B cell (primary cell): ENCODE measurements at places on chromosomes 1 and 21. TPM values are rescaled to one million over a fixed set of nuclear protein-coding genes. Genes with fewer than 3 reads are reported as not detected.
A peak's percentile ranks its signal among the peaks of the same experiment; 100 is the strongest.

- H3K27me3 ChIP-seq, result peaks cover 49% of the 10 kb centered on the region
- H3K27ac ChIP-seq, result no peak overlapping the region
- H3K4me3 ChIP-seq, result no peak overlapping the region
- DNase-seq, result no peak
- H3K4me1 ChIP-seq, result peaks cover 12% of the 10 kb centered on the region
Observed at GRCh38 chr1:1359308-1359663, 931 bp upstream of the MXRA8 start.

DNA sequence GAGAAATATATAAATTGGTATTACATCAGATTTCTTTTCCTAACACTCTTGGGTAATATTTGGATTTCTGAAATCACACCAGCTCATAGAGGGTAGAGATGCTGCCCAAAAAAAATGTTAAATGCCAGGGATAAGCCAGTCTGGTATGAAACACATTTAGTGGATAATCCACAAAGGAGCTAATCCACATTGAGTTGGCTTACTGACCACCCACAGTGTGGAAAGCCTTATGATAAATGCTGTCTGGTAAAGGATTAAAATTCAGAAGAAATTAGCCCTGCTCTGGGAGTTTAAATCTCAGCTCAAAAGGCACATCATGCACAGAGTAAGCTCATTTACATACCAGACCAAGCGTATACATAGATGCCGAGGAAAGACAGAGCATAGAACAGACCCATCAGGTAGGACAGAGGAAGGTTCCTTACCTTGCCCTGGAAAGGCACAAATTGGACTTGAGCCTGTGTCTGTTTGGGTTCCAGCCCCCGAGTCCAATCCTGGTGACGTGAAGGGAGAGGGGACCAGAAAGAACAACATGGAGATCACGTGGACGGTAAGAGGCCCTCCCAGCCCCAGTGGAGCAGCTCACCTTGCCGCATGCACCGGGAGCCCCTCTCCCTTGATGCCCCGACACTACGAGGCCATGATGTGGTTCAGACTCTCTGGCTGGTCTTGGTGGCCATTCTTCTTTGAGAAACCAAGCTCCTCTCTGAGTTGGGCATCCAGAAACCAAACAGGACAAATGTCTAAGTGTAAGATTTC lies 62.9 kb upstream of the CNTN2 start:
- H3K36me3 ChIP-seq, result no peaks in the 10 kb centered on the region
- no peak overlapping the region for H3K4me3 ChIP-seq

GRCh38 chr1:24727501-24728216 lies 17.6 kb upstream of the CLIC4 start:
- H3K27me3 ChIP-seq, result no peaks in the 10 kb centered on the region
- peak; percentile 65 for DNase-seq
- peak overlapping the region; percentile 25 for H3K27ac ChIP-seq

DNA sequence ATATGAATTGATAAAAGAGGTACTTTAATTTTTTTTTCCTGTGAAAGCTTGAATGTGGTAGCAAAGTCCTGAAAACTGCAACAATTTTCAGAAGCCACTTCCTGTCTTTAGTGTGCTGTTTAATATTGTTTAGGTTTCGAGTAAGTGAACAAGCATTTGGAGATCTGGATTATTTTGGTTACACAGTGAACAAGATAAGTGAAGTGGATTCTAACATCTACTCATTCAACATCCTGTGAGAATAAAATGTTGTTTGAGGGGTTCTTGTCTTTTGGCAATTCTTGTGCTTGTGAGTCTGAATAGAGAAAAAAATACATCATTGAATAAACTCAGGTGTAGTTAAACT lies 35.2 kb upstream of the PLA2G4A start:
- no peak overlapping the region for H3K27ac ChIP-seq
- no peak overlapping the region for H3K4me3 ChIP-seq
- no peak for DNase-seq
- no peaks in the 10 kb centered on the region for H3K4me1 ChIP-seq
- no peaks in the 10 kb centered on the region for H3K27me3 ChIP-seq

- DNase-seq, result no peak
- H3K4me3 ChIP-seq, result no peak overlapping the region
- H3K27me3 ChIP-seq, result no peaks in the 10 kb centered on the region
- H3K36me3 ChIP-seq, result no peaks in the 10 kb centered on the region
- H3K4me1 ChIP-seq, result peaks cover 19% of the 10 kb centered on the region
- no peak overlapping the region for H3K27ac ChIP-seq
Observed at GRCh38 chr1:201827321-201828216, 1.4 kb upstream of the IPO9 start.

DNA sequence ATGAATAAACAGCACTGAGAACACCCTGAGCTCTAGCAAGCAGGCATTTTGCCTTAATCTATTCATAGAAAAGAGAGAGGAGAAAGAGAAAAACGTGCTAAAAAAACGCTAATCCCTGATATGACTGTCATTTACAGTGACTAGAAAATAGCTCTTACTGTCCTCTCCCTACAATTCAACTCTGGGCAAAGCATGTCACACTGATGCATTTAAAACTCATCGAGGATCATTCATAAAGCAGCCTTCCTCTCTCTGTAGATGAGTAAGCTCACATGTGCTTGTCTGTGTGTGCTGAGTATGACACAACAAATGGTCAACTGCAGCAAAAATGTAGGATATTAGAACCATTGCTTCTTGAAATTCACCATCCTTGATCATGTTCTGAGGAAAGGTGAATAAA lies 109.0 kb downstream of the SGIP1 start:
- no peak overlapping the region for H3K27ac ChIP-seq
- no peak overlapping the region for H3K4me3 ChIP-seq
- H3K27me3 ChIP-seq, result no peaks in the 10 kb centered on the region
- no peak for DNase-seq
- no peaks in the 10 kb centered on the region for H3K4me1 ChIP-seq

GRCh38 chr1:44281962-44282703 lies 68.9 kb downstream of the DMAP1 start:
- no peak overlapping the region for H3K4me3 ChIP-seq
- no peaks in the 10 kb centered on the region for H3K27me3 ChIP-seq
- no peaks in the 10 kb centered on the region for H3K4me1 ChIP-seq
- no peak for DNase-seq

GRCh38 chr1:43605766-43606165 lies 44.2 kb upstream of the KDM4A start:
- H3K36me3 ChIP-seq, result no peaks in the 10 kb centered on the region
- no peak for DNase-seq
- H3K4me3 ChIP-seq, result no peak overlapping the region
- no peaks in the 10 kb centered on the region for H3K27me3 ChIP-seq

DNA sequence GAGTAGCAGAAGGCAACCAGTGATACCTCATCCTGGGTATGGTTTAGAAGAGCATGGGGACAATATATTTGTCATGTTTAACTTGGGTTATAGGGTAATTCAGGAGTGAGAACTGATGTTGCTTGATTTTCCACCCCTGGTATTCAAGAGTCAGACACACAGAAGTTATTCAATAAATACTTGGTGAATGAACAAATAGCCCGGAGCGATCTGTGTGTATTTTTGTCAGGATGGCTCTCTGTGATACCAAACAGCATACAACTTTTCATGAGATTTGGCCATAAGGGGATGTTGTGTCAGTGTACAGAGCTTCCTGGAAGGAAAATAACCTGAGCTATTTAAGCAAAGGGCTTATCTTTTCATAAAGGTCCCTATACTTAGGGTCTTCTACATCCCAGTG lies 270.2 kb upstream of the C1orf87 start:
- no peak for DNase-seq
- H3K4me1 ChIP-seq, result no peaks in the 10 kb centered on the region

GRCh38 chr1:220786057-220786336 lies 716 bp upstream of the MTARC1 start:
- H3K4me1 ChIP-seq, result peaks cover 11% of the 10 kb centered on the region
- peaks cover 6% of the 10 kb centered on the region for H3K27me3 ChIP-seq
- no peak for DNase-seq
- no peak overlapping the region for H3K27ac ChIP-seq
- no peaks in the 10 kb centered on the region for H3K36me3 ChIP-seq

DNA sequence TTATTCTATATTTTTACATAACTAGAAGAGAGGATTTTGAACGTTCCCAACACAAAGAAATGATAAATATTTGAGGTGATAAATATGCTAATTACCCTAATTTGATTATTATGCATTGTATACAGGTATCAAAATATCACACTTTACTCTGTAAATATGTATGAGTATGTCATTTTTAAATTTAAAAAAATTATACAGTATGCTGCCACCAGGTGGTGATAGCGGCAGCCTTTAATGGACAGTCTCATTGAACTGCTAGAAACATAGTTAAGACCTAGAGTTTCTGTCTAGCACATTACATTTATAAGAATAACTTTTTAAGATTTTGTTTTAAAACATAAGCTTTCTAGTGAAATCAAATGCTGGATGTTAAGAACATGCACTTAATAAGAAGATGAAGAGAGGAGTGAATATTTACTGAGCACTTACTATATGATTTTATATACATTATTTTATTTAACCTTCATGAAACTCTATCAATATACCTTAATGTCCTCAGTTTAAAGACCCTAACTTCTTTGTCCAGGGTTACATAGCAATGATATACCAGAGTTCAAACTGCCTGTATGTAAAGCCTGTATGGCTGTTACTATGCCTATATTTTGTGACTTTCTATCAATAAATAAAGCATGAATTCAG lies 207.1 kb downstream of the NUF2 start:
- no peaks in the 10 kb centered on the region for H3K27me3 ChIP-seq
- peak; percentile 9 for DNase-seq
- no peak overlapping the region for H3K27ac ChIP-seq
- H3K4me1 ChIP-seq, result no peaks in the 10 kb centered on the region

GRCh38 chr1:245673881-245674414 lies 519.2 kb downstream of the KIF26B start:
- H3K27ac ChIP-seq, result peak overlapping the region; percentile 9
- H3K27me3 ChIP-seq, result no peaks in the 10 kb centered on the region
- peak; percentile 37 for DNase-seq
- no peak overlapping the region for H3K4me3 ChIP-seq
- no peaks in the 10 kb centered on the region for H3K36me3 ChIP-seq
- peaks cover 10% of the 10 kb centered on the region for H3K4me1 ChIP-seq

DNA sequence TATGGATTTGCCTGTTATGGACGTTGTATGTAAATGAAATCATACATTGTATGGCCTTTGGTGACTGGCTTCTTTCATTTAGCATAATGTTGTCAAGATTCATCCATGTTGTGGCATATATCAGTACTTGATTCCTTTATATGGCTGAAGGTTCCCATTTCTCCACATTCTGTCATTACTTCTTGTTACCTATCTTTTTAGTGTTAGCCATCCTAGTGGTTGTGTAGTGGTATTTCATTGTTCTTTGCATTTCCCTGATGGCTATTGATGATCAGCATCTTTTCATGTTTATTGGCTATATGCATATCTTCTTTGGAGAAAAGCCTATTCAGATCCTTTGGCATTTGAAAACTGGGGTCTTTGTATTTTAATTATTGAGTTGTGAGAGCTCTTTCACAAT lies 39.8 kb upstream of the PODN start:
- H3K27ac ChIP-seq, result no peak overlapping the region
- no peak overlapping the region for H3K4me3 ChIP-seq
- DNase-seq, result no peak
- H3K27me3 ChIP-seq, result no peaks in the 10 kb centered on the region
- no peaks in the 10 kb centered on the region for H3K36me3 ChIP-seq
- H3K4me1 ChIP-seq, result no peaks in the 10 kb centered on the region

- H3K4me3 ChIP-seq, result no peak overlapping the region
- H3K27ac ChIP-seq, result no peak overlapping the region
- H3K36me3 ChIP-seq, result peaks cover 12% of the 10 kb centered on the region
- H3K27me3 ChIP-seq, result no peaks in the 10 kb centered on the region
Observed at GRCh38 chr21:43903451-43904091, 38.5 kb downstream of the AGPAT3 start.

DNA sequence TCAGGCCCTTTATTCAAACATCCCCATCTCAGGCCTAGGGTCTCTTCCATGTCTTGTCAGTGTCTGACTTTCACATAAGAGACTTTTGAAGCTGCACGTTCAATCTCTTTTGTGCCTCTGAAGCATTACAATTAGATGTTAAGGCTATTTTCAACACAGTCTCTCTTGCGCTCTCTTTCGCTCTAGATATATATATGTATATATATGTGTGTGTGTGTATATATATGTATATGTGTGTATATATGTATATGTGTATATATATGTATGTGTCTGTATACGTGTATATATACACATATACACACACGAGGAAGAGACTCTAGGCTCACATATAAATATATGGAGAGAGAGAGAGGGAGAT lies 162.5 kb upstream of the RNPC3 start:
- no peaks in the 10 kb centered on the region for H3K36me3 ChIP-seq
- no peak overlapping the region for H3K27ac ChIP-seq
- no peak for DNase-seq
- no peaks in the 10 kb centered on the region for H3K27me3 ChIP-seq
- no peaks in the 10 kb centered on the region for H3K4me1 ChIP-seq

DNA sequence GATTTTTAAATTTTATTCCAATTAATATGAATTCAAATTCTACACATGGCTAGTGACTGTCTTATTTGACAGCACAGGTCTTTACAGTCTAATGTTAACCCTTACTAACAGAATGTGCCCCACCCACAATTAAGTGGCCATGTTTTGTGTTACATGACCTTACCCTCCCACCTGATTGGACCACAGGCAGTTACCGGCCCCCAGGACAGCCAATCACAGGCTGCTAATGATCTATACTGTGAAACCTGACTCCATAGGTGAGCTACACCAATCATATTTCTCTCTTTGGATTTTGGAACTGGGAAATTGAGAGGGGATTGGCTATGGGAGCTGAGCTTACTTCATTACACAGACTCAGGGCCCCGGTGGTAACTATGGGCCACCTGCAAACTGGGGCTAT lies 27.5 kb downstream of the ZP4 start:
- no peak overlapping the region for H3K4me3 ChIP-seq
- H3K27ac ChIP-seq, result no peak overlapping the region
- H3K4me1 ChIP-seq, result peaks cover 5% of the 10 kb centered on the region

DNA sequence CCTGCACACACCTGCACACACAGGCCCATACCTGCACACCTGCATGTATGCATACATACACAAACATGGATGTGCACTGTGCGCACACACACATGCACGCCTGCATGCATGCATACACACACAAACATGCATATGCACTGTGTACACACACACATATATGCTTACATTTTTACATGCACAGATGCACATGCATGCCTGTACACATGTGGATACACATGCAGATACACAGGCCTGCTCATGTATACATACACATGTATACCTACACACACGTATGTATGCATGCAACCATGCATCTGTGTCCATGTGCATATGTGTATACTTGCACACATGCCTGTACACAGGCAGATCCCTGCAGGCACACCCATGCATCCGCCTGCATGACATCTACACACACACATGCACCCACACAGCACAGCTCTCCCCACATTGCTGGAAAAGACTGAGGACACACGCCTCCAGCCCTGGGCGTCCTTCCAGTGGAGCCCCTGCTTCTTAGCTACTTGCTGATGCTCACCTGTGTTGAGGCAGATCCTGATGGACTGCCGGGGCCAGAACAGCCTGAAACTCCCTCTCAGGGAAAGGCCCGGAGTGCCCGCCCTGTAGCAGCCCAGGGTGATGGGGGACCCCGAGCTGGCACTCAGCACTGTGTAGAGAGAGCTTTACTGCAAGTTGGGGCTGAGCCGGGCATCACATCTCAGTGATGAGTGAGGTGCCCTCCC lies 28.6 kb downstream of the KRTAP10-1 start:
- no peaks in the 10 kb centered on the region for H3K36me3 ChIP-seq
- H3K4me1 ChIP-seq, result peaks cover 11% of the 10 kb centered on the region
- no peak overlapping the region for H3K27ac ChIP-seq

GRCh38 chr1:52238474-52238873 lies 96.6 kb downstream of the ZFYVE9 start:
- H3K4me1 ChIP-seq, result peaks cover 28% of the 10 kb centered on the region
- H3K27ac ChIP-seq, result no peak overlapping the region
- H3K27me3 ChIP-seq, result peaks cover 74% of the 10 kb centered on the region
- DNase-seq, result no peak

Gene ZNF326
- 32.0 and 34.1 TPM in 2 replicates for total RNA-seq

Gene MYBPHL
- not detected in 2 replicates for total RNA-seq

Gene KCNJ9
- total RNA-seq, result not detected in 2 replicates

Gene AK4
- 0.34 and 1.1 TPM in 2 replicates for total RNA-seq

Gene CYYR1
- total RNA-seq, result not detected in 2 replicates
